ENCODE measurements at places on chromosomes 13 and 19.

GRCh38 chr13:25904830-25905229 is 147.0 kb downstream of the SHISA2 start:
- no peak for DNase-seq

DNA sequence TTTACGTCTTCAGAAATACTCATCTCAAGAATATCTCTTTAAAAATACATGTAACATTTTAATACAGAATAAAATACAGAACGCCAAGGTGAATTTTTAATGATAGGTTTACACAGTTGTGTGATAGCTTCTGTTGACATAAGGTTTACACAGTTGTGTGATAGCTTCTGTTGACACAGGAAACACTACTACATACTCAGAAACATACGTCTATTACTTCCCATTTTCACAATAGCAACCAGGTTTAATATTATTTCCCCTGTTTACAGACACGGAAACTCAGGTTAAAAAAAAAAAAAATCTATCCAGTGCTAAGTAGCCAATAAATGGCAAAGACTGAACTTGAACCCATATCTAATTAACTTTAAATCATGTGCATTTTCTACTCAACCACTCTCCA is 571.2 kb downstream of the LIG4 start:
- DNase-seq: no peak

DNA sequence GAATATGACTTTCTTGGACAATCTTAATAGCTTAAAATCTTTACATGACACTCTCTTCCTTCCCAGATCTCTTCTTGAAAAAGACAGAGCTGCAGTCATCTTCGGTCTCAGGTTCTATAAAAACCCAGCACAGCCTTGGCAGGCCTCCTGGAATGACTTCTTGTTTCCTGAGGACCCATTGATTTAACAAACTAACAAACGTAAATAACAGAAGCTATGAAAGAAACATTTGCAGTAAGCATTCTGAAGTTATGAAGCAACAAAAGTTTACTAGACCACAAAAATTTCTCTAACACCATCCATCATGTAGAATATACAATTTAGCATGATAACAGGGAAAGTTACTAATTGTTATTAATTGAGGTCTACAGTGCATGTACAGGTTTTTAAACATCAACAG is 62.8 kb upstream of the STARD13 start:
- no peak for DNase-seq

DNA sequence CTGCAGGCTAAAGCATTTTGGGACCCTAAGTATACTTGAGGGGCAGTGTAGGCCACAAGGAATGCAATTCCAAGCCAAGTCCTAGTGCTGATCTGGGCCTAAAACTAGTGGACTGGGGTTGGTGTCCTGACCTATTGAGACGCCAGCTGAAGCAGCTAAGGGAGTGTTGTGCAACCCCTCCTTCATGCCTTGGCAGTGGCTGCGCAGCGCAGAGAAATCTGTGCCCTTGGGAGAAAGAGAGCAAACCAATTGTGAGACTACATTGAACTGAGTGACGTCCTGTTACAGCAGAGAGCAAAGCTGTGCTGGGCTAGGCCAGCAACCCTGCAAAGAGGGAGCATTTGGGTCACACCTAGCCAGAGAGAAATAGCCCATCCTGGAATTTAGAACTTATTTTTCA is 2715.0 kb upstream of the PCDH20 start:
- no peak for DNase-seq

DNA sequence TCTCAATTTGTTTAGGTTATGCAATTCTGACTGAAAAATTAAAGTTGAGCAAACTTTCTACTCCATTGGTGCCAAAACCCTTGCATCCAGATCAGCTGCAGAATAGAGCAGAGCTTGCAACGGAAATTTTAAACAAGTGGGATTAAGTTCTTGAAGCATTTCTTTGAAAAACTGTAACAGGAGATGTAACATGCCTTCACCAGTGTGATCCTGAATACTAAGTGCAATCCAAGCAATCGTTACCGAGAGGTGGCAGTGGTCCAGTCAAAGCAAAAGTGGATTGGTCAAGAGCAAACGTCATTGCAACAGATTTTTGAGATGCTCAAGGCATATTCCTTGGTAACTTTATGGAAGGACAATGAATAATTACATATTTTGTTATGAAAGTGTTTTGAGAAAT is 841.1 kb upstream of the SLITRK5 start:
- DNase-seq: no peak

DNA sequence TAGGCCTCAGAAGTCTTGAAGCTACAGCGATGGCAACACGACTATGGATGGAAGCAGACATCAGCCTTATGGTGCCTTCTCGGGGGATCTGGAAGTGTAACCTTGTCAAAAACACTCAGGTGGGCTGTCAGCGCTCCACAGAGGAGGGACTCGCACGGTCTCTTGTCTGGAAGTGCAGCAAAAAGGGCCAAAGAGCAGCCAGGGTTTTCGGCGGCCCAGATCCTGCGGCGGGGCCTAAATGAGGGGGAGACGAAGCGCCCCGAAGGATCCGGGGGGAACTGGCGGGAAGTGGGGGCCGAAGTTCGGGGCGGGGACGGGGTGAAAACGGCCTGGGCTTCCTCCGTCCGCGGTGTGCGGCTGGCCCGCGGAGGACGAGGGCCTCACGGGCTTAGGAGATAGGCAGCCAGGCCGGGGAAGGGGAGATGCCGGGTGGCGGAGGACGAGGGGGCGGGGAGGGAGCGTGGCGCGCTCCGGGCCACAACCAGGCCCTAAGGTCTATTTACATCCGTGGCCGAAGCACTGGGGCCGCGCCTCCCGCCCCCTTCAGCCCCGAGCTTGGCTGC is 637 bp downstream of the RANBP3 start:
- no peak for DNase-seq

- DNase-seq: no peak
Measured at GRCh38 chr13:111177921-111178320, 62.8 kb downstream of the ARHGEF7 start.

Data from CD4-positive, alpha-beta T cell (primary cell).